Kidney (tissue), 22 donors: ENCODE measurements at places on chromosomes 4 and X.

GRCh38 chr4:161132715-161133425 is 1030.9 kb downstream of the FSTL5 start:
- no peak for DNase-seq

GRCh38 chr4:153036931-153037482 is 100.9 kb downstream of the FHDC1 start:
- no peak for DNase-seq

GRCh38 chrX:155949098-155949497 is 48.4 kb upstream of the IL9R start:
- no peak for DNase-seq

GRCh38 chr4:138092060-138092459 is 150.1 kb downstream of the SLC7A11 start:
- DNase-seq = no peak

GRCh38 chr4:139749338-139749737 is 83.7 kb downstream of the MGST2 start:
- no peak for DNase-seq

DNA sequence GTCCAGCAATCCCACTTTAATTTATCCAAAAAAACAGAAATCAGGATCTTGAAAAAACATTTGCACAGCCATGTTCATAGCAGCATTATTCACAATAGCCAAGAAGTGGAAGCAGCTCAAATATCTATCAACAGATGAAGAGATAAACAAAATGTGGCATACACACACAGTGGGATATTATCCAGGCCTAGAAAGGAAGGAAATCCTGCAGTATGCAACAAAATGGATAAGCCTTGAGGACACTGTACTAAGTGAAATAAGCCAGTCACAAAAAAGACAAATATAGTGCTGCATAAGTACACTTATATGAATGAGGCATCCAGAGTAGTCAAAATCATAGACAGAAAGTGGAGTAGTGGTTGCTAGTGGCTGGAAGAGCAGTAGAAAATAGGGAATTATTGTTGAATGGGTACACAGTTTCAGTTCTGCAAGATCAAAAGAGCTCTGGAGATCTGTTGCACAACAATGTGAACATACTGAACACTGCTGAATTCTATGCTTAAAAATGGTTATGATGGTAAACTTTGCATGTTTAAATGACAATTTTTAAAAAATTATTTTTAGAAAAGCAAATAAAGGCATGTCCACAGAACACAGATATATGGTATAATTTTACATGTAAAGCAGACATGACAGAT is 25.6 kb downstream of the CHM start:
- no peak for DNase-seq

GRCh38 chrX:27679281-27679680 is 89.1 kb downstream of the DCAF8L2 start:
- DNase-seq = peak; percentile 3

- DNase-seq = peak; percentile 8
Measured at GRCh38 chr4:113700602-113701150, 60.9 kb downstream of the CAMK2D start.

DNA sequence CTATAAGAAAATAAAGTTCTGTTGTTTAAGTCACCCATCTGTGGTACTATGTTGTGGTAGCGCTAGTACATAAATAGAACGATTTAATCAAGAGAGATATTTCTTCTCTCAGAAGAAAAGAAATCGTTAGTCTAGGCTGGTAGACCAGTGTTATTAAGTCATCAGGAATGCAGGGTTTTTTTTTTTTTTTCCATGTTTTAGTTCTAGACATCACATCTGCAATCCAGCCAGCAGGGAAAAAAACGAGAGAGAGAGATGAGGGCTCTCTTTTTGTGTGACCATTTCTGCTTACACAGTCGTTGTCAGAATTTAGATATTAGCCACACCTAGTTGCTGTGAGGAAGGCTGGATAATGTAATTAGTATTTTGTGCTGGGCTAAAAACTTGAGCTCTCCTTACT is 417.4 kb downstream of the TMA16 start:
- no peak for DNase-seq

DNA sequence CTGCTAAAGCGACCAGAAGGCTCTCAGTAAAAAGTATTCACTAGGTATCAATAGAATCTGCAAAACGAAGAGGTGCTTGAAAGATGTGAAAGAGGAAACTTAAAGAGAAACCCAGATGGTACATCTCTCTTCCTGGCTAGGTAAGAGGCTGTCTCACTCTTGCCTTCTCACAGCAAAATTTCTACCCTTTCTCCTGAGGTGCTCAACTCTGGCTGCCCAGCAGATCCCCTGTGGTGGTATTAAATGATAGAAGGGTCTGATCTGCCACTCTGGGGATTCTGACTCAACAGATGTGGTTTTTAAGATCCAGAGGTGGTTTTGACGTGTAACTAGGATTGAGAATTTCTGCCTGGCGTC is 14.9 kb upstream of the TSPAN5 start:
- DNase-seq = no peak

DNA sequence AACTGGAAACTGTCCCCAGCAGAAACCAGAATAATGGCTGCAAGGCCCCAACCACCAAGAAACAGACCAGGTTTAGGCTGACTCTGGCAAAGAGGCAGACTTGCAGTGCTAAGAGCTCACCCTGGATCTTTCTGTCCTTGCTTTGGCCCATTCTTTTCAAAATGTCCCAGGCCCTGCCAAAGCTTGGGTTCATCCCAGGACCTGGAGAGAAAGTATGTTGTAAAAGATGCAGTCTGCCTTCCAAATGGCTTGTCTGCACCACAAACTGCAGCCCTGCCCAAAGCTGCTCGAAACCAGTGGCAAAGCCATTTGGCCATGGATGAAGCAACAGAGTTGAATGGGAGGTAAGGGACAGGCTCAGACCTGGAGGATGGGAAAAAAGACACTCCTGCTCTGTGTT is 38.0 kb upstream of the LNX1 start:
- no peak for DNase-seq

GRCh38 chr4:128225148-128225547 is 62.5 kb downstream of the PGRMC2 start:
- DNase-seq = no peak

GRCh38 chr4:188218392-188218791 is 79.2 kb downstream of the TRIML1 start:
- no peak for DNase-seq

DNA sequence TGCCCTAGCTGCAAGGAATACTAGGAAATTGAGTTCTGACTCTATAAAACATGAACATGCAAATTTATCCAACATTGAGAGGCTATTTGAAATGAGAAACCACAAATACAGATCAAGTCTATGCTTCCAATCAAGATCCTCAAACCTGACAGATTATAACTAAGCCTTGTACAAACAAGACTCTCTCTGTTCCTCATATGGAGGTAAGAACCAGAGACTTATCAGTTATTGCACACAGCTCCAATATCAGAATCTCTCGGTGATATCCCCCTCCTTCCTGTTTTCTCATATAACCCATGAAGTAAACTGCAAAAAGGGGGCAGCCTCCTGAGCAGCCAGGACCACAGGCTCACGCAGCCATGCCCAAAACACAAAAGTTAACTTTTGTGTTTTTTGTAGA is 36.5 kb downstream of the FBXW7 start:
- no peak for DNase-seq

DNA sequence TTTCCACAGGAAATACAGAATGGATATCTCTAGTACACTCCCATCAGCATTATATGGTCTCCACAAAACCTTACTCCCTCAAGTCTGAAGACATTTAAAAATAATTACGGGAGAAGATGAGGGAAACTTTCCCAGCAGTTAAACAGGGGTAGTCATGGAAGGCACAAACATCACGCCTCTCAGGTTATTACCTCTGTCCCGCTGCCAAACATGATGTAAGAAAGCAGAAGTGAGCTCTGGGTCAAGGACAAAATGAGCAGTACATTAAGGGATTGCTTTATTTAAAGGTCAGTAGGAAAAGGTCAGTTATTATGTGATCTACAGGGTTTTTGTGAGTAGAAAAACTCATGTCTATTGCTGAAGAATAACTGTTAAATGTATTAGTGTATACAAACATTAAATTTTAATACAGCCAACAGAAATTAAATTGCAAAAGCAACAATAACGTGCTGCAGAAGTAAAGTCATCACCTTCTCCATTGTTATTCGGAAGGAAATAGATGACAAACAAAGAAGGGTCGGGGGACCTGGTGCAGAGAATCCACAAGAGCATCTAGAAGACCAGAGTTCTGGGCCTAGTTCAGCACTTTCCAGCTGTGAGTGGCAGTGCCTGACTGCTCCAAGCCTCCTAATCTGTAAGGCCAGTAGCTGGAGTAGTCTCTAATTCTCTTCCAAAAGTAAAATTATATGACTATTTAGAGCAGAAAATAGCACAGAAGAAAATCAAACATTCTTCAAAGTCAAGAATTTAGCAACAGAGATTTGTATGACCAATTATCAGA is 171.2 kb downstream of the PPP3CA start:
- DNase-seq = no peak

DNA sequence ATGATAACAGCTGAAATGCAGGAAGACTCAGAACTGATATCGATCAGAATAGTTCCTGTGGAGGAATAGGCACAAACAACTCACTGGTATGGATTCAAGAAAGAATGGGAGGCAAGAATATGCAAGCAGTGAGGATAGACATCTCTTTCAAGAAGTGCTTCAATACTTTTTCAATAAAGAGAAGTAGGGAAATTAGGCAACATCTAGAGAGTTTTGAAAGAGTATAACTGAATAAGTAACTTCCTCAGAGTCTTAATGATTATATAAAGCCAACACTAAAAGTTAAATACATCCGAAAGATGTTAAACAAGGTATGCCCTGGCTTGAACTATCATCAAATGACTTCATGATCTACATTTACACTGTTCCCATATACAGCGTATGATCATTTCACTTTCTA is 1443.0 kb downstream of the PCDH7 start:
- no peak for DNase-seq

DNA sequence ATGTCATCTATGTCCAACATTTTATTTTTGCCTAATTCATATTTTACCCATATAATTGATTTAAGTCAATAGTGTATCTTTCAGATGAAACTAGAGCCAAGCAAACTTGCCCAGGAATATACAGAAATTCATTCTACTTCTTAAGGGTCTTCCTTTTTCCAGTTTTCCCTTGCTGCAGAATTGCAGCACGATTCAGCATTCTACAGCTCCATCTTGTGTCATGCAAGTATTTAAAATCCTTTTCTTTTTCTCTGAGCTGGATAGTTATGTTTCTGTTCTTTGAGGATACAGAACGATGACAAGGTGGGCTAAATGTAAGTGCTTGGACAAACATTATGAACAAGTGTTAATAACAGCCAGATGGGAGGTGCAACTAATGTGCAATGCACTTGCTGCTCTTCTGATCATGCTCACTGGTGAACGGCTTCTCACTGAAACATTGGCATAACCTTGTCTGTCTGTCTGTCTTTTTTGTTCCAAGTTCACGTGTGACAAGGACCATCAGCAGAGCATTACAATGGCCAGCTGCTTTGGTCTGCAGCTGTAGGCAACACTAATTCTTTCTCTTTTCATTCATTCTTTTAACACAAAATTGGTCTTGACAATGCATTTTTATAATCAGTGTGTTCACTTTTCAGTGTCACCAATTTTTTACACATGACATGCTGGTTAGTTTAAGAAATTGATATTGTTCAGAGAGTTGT is 1821.7 kb downstream of the ARAP2 start:
- DNase-seq = no peak

DNA sequence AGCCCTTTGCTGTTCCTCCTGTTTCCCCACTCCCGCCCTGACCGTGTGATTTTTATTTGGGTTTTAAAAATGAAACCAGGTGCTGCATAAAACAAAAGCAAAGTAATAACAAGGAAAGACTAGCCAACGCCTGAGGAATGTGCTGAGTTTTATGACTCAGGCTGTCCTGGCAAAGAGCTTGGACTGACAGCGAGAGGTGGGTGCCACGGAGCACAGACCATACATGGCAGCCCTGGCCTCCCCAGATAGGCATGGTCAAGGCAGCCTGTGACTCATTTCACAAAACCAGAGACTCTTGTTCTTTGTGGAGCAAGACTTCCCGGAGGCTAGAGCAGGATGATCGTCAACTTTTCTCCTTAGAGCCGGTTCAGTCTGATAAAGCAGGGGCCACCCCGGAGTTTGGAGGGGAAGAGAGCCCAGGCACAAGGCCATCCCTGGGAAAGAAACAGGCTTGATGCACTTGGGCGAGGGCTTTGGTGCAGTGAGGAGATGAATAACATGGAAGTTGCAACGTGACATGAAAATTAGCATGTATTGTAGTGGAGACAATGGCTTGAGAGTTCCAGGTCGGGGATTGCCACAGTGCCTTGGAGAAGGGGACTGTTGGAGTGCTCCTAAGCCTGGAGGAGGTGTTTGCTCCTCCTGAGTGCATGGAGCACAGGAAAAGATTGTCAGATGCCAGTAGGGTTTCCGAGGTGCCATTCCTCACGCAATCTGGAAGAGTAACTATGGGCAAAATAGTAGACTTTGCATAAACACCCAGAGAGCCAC is 54.8 kb downstream of the C4orf51 start:
- DNase-seq = peak; percentile 49

DNA sequence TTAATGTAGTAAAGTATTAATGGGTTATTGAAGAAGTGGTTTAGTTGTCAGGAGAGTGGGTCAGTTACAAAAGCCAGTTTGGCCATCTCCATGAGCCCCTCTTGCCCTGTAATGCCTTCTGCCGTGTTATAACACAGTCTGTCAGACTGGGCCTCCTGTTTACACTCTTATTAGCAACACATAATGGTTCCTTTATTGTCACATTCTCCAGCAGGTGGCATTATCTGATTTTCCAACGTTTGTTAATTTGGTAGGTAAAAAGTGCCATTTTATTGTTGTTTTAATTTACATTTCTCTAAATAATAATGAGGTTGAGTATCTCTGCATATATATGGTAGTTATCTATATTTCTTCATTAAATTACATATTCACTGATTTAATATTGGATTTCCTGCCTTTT is 560.8 kb downstream of the FGF13 start:
- no peak for DNase-seq

GRCh38 chr4:168864821-168865541 is 145.1 kb downstream of the CBR4 start:
- DNase-seq = no peak

GRCh38 chr4:73311428-73311827 is 52.8 kb upstream of the ANKRD17 start:
- DNase-seq = no peak

GRCh38 chr4:3257556-3258482 is 8.9 kb downstream of the MSANTD1 start:
- peak; percentile 24 for DNase-seq

GRCh38 chrX:110211340-110211739 is 106.5 kb downstream of the AMMECR1 start:
- DNase-seq = no peak
